ENCODE measurements at places on chromosomes 6 and 20.

- DNase-seq = no peak
These were observed 29.3 kb downstream of the KAT14 start for GRCh38 chr20:18166950-18167349.

DNA sequence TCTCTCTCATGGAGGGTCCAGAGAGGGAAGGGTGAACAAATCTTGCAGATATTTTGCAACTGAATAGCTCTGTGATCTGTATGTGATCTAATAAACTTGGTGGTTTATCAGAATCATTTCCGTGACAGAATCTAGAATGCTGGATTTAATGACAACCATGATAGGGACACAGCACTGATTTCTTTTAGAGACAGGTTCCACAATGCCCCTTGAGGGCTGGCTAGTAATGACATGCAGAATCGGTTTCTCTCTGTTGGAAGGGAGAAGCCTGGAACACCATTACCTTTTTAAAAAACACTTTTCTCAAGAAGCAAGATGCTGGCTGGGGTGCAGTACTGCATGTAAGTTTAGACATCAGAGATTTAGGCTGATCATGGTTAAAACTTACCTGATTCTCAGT lies 313.4 kb downstream of the CDH26 start:
- DNase-seq = no peak

- DNase-seq = no peak
These were observed 515.3 kb downstream of the TENT5A start for GRCh38 chr6:81237226-81237625.

- no peak for DNase-seq
These were observed 80.1 kb downstream of the PLCG1 start for GRCh38 chr20:41217422-41217821.

- DNase-seq = peak; percentile 50
These were observed 611 bp downstream of the EPB41L2 start for GRCh38 chr6:131062241-131063027.

- DNase-seq = no peak
These were observed 36.9 kb downstream of the APCDD1L start for GRCh38 chr20:58478141-58478805.

GRCh38 chr6:18473755-18474154 lies 86.6 kb downstream of the RNF144B start:
- no peak for DNase-seq

GRCh38 chr6:149356081-149356750 lies 38.7 kb downstream of the TAB2 start:
- no peak for DNase-seq

GRCh38 chr6:131574133-131574532 lies 1.1 kb downstream of the ARG1 start:
- DNase-seq = no peak

DNA sequence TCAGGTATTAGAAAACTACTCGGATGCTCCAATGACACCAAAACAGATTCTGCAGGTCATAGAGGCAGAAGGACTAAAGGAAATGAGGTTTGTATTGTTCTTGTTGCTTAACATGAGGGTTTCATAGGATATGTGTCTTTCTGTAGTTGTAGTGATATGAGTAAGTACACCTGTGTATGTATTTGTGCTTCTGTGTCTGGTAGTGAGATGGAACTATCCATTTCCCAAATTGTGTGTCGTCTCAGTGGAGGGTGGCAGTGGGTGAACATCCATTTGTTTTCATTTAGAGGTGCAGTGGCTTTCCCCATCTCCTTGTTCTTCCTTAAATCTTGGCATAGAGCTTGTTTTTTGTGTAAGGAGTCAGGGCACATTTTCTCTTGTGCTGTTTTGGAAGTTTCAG lies 8.2 kb downstream of the ASXL1 start:
- DNase-seq = no peak

DNA sequence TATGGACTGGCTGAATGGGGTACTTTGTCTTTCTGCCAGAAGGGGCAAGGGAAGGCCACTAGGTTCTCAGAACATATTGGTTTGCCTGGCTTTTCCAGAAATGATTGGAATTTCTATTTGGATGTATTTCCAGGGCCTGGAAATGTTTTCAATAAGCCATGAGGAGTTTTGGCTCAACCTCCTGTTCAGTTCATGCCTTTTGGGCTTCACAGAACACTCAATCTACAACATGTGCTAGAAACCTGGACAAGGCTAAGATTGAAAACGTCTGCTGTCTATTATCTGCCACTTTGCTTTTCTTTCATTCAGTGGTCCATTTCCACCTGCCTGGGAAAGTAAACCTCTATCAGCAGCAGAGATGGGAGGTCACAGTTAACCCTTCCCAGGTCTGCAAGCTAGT lies 793.4 kb downstream of the TENT5A start:
- no peak for DNase-seq

DNA sequence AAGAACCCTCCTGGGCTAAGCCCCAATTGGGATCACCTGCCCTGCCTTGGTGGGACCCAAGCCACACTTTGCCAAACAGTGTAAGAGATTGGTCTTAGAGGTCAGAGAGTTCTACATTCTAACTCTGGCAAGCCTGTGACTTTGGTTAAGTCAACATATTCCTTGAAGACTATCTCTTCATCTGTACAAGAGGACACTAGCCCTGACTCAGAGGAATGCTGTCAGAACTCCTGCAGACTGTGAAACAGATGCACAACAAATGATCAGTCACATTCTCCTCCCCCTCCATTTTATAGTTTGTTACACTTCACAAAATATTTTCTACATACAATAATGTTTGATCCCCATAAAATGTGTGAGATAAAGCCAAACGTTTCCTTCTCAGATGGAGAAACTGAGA lies 91.7 kb upstream of the EPB41L1 start:
- DNase-seq = no peak

DNA sequence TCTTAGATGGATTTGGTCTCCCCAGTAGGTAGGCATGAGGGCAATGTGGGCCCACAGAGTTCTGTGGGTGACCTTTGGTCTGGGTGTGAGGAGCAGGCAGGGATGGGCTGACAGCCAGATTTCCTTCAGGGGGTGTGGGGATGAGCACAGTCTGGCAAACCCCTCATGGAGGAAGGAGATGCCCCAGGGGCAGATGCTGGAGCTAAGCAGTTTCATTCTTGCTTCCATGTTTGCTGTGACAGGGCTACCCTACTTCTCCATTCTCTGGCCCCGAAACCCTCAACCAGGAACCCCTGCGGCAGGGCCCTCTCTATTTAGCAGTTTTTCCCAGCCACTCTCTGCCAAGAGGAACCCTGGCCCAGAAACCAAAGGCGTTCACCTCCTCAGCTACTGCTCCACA lies 40.4 kb downstream of the GCLC start:
- DNase-seq = no peak

- no peak for DNase-seq
These were observed 6.9 kb upstream of the MOCS1 start for GRCh38 chr6:39941138-39941537.

- no peak for DNase-seq
These were observed 195.7 kb downstream of the ALDH8A1 start for GRCh38 chr6:134754013-134754690.

GRCh38 chr20:17889226-17889625 lies 79.4 kb downstream of the SNX5 start:
- no peak for DNase-seq

GRCh38 chr20:31666258-31667042 lies 28.7 kb downstream of the COX4I2 start:
- no peak for DNase-seq

- no peak for DNase-seq
These were observed 247.9 kb downstream of the CDH4 start for GRCh38 chr20:61499859-61500554.

- DNase-seq = no peak
These were observed 65.6 kb downstream of the TMEM200A start for GRCh38 chr6:130431346-130431852.

- DNase-seq = peak; percentile 14
These were observed 1.6 kb downstream of the DNAJC5 start for GRCh38 chr20:63896264-63897105.

- peak; percentile 54 for DNase-seq
These were observed 1.2 kb downstream of the CST7 start for GRCh38 chr20:24950128-24950835.

DNA sequence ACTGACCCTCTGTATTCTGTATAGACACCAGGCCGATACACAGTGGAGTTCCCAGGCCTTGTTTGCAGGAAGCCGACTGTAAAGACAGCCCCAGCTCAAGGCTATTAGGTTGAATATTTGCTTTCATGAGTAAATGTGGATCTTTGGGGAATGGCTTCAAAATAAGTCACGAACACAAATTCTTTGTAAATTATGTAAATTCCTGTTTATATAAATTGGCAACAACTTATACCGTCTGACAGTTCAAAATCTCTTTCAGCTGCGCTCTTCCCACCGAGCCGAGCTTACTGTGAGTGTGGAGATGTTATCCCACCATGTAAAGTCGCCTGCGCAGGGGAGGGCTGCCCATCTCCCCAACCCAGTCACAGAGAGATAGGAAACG lies 24.7 kb downstream of the EDN3 start:
- DNase-seq = no peak

- no peak for DNase-seq
These were observed 58.0 kb downstream of the BACH2 start for GRCh38 chr6:90238496-90239266.

DNA sequence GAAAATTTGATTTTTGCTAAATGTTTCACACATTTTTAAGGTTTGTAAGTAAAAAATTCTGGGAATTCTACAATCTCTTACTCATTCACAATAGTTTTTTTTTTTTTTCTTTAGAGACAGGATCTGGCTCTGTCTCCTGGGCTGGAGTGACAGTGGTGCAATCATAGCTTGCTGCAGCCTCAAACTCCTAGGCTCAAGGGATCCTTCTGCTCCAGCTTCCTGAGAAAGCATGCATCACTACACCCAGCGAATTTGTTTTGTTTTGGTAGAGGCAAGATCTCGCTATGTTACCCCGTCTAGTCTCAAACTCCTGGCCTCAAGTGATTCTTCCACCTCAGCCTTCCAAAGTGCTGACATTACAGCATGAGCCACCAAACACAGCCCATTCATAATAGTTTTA lies 232.8 kb downstream of the GJA1 start:
- no peak for DNase-seq

GRCh38 chr6:170151321-170151771 lies 139.5 kb downstream of the DLL1 start:
- DNase-seq = no peak

DNA sequence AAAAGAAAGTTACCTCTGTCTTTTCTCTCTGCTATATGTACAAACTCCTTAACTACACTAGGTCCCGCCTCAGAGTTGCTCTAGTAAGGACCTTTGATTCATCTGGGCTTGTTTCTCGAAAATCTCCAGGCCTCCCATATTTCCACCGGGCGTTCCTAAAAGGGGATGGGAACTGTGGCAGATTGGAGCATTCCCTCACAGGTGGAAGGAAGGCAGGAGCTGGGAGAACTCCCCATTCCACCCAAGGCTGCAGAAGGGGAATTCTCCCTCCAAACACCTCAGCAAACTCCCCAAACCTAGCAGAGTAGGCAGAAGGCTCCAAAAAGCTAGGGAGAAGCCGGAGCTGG lies 1.6 kb upstream of the TFAP2A start:
- no peak for DNase-seq

DNA sequence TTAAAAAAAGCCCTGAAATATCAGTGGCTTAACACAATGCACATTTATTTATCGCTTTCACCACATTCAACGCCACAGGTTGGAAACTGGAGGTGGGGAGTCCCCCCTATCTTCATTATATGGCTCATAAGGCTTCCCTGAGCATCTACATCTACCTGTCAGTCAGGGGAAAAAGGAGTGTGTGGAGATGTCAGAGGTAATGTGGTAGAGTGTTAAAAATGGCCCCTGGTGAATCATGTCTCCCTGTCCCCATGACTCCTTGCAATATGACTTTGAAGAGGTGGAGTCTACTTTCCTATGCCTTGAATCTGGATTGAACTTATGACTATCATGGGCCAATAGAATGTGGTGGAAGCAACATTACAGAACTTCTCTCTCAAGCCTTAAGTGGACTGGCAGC lies 65.5 kb upstream of the BTBD3 start:
- no peak for DNase-seq

- no peak for DNase-seq
These were observed 118.8 kb upstream of the TRAF3IP2 start for GRCh38 chr6:111724505-111724904.

GRCh38 chr6:31952140-31952805 lies 6.4 kb downstream of the CFB start:
- DNase-seq = no peak

GRCh38 chr6:163806755-163807499 lies 392.4 kb downstream of the QKI start:
- DNase-seq = no peak

DNA sequence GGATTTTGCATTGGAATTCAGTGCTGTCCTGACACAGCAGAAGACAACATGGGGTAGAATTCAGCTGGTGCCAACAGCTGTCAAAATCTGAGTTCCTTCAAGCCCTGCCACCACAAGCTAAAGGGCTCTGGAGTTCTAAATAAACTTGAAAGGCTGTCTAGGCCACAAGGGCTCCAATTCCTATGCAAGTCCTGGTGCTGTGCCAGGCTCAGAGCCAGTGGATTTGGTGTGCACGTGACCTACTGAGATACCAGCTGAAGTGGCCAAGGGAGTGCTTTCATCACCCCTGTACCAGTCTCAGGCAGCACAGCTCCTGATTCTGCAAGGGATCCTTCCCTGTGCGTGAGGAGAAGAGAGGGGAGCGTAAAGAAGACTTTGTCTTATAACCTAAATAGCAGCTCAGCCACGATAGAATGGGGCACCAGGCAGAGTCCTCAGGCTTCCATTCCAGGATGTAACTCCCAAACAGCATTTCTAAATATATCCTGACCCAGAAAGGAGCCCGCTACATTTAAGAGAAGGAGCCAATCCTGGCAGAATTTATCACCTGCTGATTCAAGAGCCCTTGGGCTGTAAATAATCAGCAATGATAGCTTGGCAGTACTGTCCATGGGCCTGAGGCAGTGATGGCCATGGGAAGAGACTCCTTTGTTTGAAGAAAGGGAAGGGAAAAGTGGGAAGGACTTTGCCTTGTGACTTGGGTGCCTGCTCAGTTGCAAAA lies 881.2 kb upstream of the EPHA7 start:
- DNase-seq = no peak

DNA sequence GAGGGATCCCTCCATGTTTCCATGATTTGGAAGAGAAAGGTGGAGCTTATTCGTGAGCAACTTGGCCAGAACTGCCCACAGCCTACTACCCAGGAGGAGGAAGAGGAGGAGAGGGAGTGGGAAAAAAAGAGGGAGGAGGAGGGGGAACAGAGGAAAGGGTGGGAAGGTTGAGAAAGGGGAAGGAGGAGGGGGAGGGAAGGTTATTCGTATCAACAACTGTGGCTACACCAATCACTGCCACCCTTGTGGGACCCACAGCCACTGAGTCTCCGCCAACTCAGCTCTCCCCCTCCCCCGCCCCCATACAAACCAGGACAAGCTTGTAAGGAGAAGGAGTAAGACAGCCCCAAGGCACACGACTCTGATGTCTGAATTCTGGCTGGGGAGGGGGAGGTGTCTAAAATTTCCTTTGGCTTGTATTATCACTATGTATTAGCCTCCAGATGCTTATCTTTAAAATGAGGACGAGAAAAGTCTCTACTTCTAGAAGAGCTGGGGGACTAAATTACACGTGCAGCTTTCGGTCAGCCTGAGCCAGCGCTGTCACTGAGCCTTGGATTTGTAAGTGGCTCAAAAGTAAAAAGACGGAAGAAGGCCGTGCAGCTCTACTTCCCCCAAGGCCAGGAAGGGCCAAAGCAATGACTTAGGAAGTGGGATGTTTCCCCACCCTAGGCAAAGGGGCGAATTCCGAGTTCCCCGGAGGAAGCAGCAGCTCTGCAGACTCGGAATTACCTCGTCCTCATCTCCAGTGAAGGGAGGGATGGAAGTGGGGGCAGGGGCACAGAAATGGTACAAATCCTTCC lies 1.0 kb downstream of the FKBP1A start:
- no peak for DNase-seq

All from CD8-positive, alpha-beta memory T cell (primary cell).